Fibroblast of skin of back (primary cell): ENCODE measurements at places on chromosomes 5 and 9.
A peak's percentile ranks its signal among the peaks of the same experiment; 100 is the strongest.

DNA sequence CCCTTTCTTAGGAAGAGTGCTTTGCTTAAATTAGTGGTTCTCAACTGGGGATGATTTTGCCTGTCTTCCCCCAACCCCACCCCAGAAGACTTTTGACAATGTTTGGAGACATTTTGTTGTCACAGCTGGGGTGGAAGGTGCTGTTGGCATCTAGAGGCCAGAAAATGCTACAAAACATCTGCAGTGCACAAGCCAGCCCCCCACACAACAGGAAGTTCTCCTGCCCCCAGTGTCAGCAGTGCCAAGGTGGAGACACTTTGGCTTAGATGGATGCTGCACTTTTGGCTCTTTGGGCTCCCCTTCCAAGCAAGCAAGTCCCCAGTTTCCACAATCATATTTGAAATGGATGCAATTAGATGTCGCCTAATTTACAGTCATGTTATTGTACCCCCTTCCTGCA, 2.7 kb downstream of the HEMGN start:
- DNase-seq: no peak

GRCh38 chr5:135886136-135886535, 9.5 kb downstream of the IL9 start:
- no peak for DNase-seq

- DNase-seq: no peak
These were observed 2.5 kb downstream of the KIAA0825 start for GRCh38 chr5:94615862-94616261.

GRCh38 chr5:173736923-173737412, 120.5 kb upstream of the BOD1 start:
- DNase-seq: no peak

DNA sequence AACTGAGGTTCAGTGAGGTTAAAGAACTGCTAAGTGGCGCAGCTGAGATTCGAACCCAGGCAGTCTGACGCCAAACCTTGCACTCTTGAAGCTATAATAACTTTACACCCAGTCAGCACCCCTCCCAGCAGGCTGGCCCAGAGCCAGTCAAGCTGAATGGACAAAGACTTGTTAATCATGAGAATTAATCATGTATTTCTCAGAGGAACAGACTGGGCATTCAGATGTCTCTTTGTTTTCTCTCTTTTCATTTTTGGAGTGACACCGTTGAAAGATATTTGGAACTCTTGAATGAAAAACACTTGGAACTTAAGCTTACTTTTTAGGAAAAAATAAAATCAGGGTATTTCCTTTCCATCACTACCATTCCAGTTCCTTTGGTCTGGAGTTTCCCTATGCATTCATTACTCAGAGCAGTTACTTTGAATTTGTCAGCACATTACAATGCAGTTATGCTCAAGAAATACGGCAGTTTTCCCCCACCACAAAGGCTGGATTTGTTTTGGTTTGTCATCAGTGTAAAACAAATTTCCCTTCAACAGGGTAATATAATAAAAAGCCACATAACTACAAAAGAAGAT, 22.6 kb upstream of the MAMDC2 start:
- DNase-seq: peak; percentile 96

DNA sequence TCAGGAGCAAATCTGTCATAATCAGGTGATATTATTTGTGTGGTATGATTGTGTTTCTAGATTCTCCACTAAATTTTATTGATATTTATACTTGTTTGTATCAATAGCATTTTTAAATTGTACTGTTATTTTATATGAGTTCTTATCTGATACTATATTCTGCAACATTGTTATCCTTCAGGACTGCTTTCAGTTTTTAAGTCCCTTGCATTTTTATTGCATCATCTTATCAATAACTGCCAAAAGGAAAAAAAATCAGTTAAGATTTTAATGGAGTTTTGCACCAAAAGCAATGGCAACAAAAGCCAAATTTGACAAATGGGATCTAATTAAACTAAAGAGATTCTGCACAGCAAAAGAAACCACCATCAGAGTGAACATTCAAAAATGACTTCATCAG, 741.3 kb upstream of the CTNND2 start:
- no peak for DNase-seq

- no peak for DNase-seq
These were observed 214.1 kb upstream of the IER5L start for GRCh38 chr9:129392093-129392541.

DNA sequence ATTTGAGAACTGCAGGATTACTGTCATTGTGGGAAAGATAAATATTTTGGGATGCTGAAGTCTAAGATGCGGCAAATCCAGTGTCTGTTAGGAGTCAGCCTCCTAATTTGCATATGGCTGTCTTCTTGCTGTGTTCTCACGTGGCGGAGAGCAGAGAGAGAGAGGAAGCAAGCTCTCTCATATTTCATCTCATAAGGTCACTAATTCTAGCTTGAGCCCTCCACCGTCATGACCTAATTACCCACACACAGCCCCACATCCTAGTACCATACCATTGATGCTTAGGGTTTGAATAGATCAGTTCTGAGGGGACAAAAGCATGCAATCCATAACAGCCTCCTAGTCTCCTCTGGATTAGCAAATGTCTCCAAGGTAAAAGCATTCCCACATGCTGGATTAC, 124.5 kb downstream of the CDH12 start:
- DNase-seq: no peak

DNA sequence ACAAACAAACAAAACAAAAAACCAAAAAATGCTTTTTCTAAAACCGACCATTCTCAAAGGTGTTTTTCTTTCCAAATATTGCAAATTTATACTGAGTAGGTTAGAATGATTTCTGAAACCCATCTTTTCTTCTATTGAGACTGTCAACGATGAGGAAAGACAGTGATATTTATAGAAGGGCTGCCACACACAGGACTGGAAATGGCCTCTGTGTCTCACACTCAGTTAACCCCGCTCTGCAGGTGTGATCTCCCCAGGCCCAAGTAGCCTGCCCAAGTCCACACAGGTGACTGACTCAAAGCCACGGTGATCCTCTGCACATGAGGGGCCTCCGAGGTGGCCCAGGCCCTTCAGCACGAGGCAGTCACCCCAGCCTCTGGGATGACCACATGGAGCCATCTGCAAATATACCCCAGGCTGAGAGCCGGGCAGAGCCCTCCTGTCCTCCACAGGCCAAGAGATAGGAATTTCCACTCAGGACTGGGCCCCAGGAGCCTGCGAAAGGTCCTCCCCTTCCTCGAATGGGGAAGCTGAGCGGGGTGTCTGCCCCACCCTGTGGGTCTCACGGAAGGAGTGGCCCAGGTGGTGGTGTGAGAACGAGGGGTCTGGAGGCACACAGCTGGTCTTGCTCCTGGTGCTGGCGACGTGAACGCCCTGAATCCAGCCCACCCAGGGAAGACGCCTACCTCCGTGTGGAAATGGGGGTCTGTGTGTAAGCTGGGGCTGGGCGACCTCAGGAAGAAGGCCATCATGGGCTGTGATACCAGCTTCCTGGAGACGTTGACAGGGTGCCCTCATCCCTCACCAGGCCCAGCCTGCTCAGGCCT, 53.0 kb upstream of the PHYKPL start:
- DNase-seq: no peak
